Mucosa of descending colon (tissue), 3 donors: ENCODE measurements at places on chromosomes 3 and 15.

DNA sequence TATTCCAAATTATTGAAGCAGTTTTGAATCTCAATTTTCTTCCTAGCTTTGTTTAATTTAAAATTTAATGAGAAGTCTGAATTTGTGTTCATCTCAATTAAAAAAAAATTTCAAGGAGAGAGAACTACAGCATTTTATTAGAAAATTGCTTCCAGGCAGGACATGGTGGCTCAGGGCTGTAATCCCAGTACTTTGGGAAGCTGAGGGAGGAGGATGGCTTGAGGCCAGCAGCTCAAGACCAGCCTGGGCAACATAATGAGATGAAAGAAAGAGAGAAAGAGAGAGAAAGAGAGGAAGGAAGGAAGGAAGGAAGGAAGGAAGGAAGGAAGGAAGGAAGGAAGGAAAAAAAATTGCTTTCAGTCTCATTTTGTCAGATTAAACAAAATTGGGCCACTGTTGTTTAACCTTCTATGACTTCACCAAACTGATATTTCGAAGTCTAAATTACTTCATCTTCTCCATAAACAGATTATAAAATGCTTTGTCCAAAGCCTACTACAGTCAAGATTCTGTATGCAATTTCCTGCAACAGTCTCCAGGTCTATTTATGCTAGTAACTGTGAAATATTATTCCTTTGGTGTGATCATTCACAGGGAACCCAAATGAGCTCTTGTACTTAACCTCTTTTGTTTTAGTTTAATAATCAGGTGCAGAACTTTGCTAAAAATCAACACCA lies 6.6 kb upstream of the ABHD6 start:
- no peak for DNase-seq

- no peak for DNase-seq
Observed at GRCh38 chr3:163785693-163786092, 1292.6 kb downstream of the SI start.

GRCh38 chr3:141020143-141020830 lies 30.9 kb upstream of the SPSB4 start:
- no peak for DNase-seq

DNA sequence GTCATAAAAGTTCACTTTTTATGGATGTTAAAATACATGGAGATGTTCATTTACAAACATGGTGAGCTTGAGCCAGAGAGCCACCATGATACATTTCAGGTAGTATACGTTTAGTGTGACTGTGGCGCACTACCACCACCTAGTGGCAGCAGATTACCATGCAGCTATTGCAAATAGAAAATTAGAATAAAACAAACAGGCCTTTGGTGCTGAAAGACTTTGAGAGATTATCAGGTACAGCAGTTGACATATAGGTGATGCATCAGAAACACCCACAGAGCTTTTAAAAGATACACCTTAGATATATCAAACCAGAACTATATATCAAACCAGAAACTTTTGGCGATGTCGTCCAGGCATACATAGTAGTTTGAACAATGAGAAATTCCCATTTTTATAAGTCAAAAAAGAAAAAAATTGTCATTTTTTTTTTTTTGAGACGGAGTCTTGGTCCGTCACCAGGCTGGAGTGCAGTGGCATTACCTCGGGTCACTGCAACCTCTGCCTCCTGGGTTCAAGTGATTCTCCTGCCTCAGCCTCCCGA lies 42.0 kb upstream of the ICE2 start:
- no peak for DNase-seq

- DNase-seq: no peak
Observed at GRCh38 chr3:16124636-16125035, 49.8 kb upstream of the GALNT15 start.

GRCh38 chr15:70328679-70329115 lies 231.0 kb upstream of the TLE3 start:
- no peak for DNase-seq

- peak; percentile 65 for DNase-seq
Observed at GRCh38 chr15:40238532-40239403, at the start of gene PAK6. Gene PAK6, plus strand, starts transcription at chr15:40239063. Its CDS starts 25,723 bp downstream, at chr15:40264786.

- no peak for DNase-seq
Observed at GRCh38 chr3:106508331-106508893, 639.6 kb upstream of the CBLB start.

DNA sequence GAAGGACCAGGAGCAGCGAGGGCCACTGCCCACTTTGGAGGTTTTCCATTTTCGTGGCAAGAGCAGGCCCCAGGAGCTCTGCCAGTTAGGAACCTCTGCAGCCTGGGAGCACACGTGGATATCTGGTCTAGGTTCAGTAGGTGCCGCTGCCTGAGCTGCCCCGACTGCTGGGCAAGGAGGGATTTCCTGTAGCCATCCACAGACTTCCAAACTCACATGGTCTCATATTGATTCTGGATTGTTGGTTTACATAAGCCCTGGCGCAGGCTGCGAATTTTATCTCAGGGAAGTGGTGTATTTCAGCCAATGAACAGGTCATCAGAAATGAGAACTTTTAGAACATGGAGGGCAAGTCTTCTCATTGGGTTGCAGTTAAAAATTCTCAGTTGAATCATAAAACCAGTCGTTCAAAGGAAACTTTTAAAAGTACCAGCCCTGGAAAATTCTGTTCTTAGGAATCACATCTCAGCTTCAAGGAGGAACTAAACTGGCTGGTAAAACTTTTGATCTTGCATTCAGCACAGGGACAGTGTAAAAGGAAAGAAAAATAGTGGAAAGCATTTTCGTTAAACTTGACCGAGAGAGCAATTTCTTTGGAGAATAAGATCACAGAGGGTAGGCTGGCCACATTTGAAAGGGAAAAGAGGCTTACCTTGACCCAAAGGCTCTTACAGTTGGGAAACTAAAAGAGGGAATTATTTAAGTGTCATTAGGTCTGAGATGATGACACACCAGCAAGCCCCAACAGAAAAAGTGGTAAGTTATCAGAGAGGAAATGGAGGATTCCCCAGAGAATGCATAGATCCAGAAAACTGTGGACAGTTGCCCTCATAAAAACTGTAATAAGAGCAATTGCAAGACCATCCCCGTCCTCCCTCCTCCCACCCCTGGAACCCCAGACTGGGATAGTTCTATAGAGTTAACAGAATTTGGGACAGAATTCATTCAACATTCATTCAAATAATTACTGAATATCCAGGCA lies 6.4 kb upstream of the RTP3 start:
- no peak for DNase-seq

DNA sequence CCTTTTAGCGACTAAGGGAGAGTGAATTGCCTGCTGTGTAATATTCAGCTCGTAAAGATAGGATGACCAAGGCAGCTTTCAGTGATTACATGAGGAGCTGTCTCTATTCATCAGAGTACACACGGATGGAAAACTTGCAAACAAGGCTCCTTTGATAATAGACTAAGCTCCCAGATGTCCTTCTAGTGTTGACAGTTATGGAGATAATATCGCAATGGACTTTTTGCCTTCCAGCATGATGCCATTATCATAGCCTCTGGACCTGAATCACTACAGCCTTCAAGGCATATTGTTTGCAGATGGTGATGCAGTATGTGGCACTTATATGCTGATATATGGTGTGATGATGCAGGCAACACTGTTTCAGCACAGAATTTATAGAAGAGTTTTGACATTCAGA lies 93.9 kb downstream of the ECT2 start:
- DNase-seq: no peak

DNA sequence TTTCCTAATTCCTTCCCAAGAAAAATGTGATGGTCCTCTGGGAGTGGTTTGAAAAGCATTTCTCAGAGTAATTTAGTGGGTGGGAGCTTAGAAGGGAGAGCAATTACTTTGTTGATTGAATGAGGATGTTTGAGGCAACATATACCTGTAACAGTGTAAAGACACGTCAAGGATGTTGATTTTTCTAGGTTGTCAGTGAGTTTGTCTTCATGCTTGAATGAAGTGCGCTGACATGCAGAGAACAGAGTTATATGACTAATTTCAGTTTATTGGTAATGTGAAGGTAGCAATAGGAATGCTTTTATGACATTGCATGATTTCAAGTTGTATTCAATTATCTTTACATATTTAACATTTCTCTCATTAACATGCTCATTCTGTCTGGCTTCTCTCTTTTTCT lies 286.9 kb downstream of the NFKBIZ start:
- DNase-seq: no peak

- DNase-seq: no peak
Observed at GRCh38 chr3:143294188-143294587, 174.6 kb downstream of the CHST2 start.

- DNase-seq: no peak
Observed at GRCh38 chr3:87733671-87734367, 325.0 kb downstream of the CGGBP1 start.

- peak; percentile 19 for DNase-seq
Observed at GRCh38 chr3:121855555-121855954, 20.5 kb downstream of the EAF2 start.

- no peak for DNase-seq
Observed at GRCh38 chr15:89569090-89569745, 6.1 kb upstream of the TICRR start.

- DNase-seq: no peak
Observed at GRCh38 chr15:78155355-78155939, 6.3 kb downstream of the IDH3A start.

- DNase-seq: no peak
Observed at GRCh38 chr3:51426921-51427320, 35.8 kb downstream of the RBM15B start.

GRCh38 chr3:125055331-125055912 lies 375 bp downstream of the HEG1 start:
- no peak for DNase-seq

DNA sequence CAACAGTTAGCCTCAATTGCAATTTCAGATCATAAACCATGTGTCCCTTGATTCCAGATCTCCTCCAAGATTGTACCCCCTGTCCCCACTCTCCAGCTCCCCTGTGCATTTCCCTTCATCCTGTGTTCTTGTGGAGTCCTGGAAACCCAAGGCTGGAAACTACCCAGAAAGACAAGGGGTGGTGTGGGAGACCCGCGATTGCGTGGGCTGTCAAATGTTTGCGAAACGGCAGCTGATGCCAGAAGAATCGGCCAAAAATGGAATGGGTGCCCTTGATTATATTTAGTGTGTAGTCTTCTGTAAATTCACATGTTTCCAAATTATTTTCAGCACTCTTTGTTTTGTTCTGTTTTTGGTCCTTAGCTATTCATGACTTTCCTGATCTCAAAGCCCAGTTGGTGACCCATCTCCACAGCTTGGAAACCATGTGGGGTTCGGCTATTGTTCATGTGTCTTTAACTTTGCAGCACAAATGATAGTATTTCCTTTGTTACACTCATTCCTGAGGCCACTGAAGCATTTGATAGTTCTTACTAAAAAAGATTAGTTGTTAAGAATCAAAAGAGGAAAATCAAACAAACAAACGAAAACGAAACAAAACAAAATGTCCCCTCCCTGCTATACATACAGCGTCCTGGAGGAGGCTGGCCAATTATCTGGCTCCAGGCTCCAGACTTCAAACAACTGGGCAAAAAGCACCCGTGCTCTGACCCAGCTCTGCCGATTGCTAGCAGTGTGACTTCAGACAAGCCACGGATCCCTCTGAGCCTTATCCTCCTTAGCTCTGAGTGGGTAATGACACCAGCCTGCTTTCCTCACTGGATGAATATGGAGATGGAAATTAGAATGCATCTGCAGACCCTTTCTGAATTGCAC lies 120.9 kb downstream of the CACNA2D3 start:
- no peak for DNase-seq

DNA sequence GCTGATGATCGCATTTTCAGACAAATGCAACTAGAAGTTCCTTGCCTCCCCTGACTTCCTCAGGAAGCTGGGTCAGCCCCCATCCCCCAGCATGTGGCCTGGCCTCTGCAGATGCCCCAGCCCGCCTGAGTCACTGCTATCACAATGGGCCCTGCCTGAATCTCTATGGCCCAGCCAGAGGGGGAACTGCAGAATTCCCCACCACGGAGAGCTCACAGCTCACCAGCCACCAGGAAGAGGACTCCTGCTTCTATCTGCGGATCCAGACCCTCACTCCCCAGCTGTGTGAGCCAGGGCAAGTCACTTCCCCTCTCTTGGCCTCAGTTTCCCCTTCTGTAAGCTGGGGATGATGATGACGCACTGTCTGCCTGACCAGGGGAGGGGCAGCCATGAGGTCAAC lies 6.9 kb downstream of the PLXND1 start:
- DNase-seq: no peak

GRCh38 chr15:65115086-65115485 lies at the start of gene UBAP1L:
Gene UBAP1L, minus strand, starts transcription at chr15:65115200. Its CDS starts 8,985 bp downstream, at chr15:65106215.
- no peak for DNase-seq

- no peak for DNase-seq
Observed at GRCh38 chr3:30962084-30962483, 67.6 kb upstream of the GADL1 start.

DNA sequence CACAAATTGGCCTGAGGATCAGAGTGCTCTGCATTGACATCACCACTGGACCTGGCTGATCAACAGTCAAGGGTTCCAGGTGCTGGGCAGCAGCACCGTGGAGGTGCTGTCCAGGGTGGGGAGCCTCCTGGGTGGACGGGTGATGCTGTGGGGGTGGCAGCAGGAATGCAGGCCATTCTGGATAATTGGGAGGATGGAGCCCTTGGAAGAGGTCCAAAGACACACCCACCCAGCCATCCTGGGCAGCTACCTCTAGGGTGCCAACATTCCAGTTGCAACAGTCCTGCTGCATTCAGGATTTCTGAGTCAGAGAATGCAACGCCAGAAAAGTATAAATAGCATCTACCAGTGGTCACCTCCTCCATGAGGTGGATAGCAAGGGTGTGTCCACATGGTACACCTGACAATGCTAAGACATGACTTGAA lies 26.8 kb downstream of the STARD5 start:
- no peak for DNase-seq

- DNase-seq: no peak
Observed at GRCh38 chr3:71606582-71606981, 23.1 kb upstream of the FOXP1 start.

DNA sequence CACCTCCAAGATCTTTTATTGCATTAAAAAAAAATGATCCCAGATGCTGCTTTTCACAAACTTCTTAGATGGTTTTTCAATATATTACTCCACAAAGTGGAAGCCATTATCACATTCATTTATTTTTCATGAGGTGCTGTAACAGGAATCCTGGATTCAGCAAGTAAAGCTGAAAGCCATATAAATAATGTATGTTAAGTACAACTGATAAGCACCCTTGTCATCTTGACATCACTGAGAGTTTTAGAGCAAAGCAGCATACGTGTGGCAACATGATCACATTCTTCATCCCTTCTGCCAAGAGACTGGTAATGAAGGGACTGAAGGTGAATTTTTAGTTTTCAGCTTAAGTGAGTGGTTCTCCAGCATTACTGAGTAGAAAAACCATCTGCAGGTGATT lies 44.9 kb upstream of the LRRFIP2 start:
- DNase-seq: no peak

GRCh38 chr3:152508705-152509104 lies 240.0 kb downstream of the MBNL1 start:
- no peak for DNase-seq

- DNase-seq: no peak
Observed at GRCh38 chr3:196643761-196644160, 4.3 kb downstream of the NRROS start.

DNA sequence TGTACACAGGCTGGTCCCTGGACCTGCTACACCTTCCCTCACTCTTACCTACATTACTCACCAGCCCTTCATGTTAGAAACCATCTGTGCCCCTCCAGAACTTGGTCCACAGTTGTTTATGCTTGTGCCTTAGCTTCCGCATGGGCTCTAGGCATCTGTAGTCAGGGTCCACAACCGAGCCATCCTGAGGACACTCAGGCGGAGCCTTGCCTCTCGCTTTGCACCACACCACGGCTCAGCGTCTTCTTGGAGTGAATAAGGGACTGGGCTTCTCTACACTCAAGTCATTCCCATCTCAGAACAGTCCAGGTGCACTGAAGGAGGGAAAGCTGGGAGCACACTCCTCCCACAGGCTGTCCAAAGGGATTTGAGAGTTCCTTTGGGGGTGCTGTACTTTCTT lies 97.8 kb downstream of the HMG20A start:
- no peak for DNase-seq

- no peak for DNase-seq
Observed at GRCh38 chr3:126512026-126512425, 5.5 kb downstream of the UROC1 start.
